ENCODE measurements at places on chromosomes 13 and 19.
A peak's percentile ranks its signal among the peaks of the same experiment; 100 is the strongest.

GRCh38 chr19:42421591-42422031, 5.6 kb downstream of the LIPE start:
- DNase-seq, result no peak

DNA sequence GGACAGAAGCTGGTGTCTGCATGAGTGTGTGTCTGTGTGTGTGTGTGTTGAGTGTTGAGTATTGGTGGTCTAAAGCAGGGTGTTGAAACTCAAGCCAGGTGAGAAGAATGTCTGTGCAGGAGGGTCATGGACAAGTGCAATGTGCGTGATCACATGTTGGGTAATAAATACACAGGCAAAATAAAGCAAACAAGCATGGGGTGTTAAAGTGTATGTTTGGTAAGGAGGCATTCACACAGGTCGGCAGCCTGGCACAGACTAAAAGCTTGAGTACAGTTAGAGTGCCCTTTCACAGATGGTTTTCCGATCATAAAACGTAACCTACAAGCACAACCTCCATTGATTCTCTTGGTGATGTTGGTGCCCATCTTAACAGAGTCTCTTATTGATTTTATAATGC, 476.9 kb upstream of the KLHL1 start:
- DNase-seq, result no peak

DNA sequence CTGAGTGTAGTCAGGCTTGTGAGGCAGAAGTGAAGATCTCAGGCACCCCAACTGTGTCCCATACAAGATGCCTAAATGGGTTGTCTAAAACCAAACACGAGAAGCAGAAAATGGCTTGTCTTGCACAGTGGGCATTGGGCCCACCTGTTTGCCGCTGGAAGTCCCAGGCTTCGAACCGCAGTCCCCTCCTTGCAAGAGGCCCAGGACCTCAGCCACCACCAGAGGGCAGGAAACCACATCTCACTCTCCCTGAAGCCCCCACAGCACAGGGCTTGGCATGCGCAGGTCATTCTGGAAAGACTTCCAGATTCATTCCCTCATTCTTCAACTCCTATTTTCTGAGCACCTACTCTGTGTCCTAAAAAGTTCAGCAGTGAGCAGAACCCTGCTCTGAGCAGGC, 973.7 kb downstream of the UQCRFS1 start:
- DNase-seq, result no peak

- DNase-seq, result no peak
Observed at GRCh38 chr19:39052243-39052746, 19.9 kb upstream of the FBXO27 start.

DNA sequence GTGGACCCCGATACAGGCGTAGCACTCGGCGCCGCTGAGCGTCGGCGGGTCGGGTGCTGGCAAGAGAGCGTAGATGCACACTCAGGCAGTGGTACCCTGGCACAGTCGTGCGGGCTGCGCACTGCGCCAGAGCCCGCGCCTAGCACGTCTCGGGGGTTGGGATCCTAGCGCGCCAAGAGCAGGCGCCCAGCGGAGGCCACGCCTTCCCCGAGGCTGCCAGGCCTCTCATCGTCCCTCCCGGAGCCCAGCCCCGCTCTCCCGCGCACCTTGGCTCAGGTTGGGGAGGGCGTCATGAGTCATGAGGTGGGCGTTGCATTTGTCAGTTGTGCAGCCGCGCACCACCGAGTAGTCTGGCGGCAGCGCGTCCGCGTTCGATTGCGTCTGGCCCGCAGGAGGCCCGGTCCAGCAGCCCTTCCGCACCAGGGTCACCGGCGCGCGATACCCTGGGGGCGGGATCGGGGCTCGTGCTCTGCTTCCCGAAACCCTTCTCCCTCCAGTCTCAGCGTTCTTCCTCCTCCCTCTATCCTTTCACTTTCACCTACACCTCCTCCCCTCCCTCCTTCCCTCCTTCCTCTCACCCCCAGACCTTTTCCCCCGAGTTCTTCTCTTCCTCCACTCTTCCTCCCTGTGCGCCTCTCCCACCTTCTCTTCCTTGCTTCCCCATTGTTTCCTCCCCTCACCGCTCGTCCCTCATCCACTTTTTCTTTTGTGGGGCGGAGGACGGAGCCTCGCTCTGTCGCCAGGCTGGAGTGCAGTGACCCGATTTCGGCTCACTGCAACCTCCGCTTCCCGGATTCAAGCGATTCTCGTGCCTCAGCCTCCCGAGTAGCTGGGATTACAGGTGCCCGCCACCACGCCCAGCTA, 3.5 kb downstream of the LYPD5 start:
- DNase-seq, result no peak

DNA sequence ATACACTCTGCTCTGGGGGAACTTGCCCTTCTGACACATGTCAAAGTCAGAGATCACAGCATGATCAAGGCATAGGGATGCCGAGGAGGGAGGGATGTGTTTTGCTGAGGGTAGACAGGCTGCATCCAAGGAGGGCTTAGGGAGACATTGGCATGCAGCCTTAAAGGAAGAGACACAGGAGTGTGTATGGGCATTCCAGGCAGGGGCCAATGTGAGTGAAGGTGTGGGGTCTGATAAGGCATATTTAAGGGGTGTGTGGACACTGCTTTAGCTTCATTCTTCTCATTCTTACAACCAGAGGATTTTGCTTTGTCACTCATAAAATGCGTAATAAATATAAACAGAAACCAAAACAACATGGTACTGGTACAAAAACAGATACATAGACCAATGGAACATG, 193.4 kb downstream of the RGCC start:
- no peak for DNase-seq

- no peak for DNase-seq
Observed at GRCh38 chr19:51765086-51765485, 4.1 kb downstream of the FPR2 start.

DNA sequence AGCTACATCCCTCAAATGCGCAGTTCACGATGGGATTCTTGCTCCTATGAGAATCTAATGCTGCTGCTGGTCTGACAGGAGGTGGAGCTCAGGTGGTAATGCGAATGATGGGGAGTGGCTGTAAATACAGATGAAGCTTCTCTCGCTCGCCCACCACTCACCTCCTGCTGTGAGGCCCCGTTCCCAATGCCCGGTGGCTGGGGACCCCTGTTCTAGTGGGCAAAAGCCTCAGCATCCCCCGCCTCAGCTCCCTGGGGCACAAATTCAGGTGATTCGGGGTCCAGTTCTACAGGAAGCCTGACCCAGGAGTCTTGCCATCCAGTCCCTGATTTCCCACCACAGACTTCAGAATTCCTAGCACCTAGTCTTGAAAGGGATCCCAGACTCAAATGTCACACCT, 3.7 kb downstream of the RETN start:
- no peak for DNase-seq

DNA sequence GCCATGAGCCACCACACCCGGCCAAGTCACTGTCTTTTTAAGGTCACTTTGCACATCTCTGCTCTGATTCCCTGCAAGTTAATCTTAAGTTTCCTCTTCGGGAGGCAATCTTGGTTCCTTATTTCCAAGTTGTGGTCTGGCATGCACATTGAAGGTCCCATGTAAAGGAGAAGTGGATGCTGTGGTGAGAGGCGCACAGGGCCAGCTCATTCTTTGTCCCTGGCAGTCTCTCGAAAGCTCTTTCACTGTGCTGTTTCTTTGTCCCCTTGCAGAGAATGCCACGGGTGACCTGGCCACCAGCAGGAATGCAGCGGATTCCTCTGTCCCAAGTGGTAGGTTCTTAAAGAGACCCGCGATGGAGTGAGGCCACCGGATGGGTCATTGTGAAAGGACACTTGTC, 16.4 kb upstream of the C19orf33 start:
- no peak for DNase-seq

GRCh38 chr13:66995203-66995611, 234.9 kb downstream of the PCDH9 start:
- no peak for DNase-seq

DNA sequence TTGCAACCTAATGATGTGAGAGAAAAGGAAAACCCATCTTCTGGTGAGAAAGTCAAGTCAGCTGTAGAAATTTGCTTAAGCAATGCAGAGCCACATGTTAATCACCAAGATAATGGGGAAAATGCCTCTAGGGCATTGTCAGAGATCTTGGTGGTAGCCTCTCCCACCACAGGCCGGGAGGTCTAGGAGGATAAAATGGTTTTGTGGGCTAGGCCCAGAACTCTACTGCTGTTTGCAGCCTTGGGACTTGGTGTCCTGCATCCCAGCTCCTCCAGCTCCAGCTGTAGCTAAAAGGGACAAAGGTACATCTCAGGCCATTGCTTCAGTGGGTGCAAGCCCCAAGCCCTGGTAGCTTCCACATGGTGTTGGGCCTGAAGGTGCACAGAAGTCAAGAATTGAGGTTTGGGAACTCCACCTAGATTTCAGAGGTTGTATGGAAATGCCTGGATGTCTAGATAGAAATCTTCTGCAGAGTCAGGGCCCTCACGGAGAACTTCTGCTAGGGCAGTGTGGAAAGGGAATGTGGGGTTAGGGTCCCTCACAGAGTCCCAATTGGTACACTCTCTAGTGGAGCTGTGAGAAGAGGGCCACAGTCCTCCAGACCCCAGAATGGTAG, 382.2 kb upstream of the KLHL1 start:
- no peak for DNase-seq

GRCh38 chr13:72204291-72204690, 337.3 kb upstream of the DACH1 start:
- DNase-seq, result peak; percentile 2

GRCh38 chr13:84655677-84656076, 773.4 kb upstream of the SLITRK1 start:
- no peak for DNase-seq

GRCh38 chr19:35119578-35120155, 4.0 kb downstream of the FXYD3 start:
- DNase-seq, result no peak

GRCh38 chr13:101397742-101398141, 18.6 kb downstream of the NALCN start:
- DNase-seq, result peak; percentile 95

- peak; percentile 20 for DNase-seq
Observed at GRCh38 chr13:31160857-31161556, 697 bp downstream of the HSPH1 start.

GRCh38 chr13:111666164-111666776, 345.8 kb downstream of the TEX29 start:
- DNase-seq, result no peak

DNA sequence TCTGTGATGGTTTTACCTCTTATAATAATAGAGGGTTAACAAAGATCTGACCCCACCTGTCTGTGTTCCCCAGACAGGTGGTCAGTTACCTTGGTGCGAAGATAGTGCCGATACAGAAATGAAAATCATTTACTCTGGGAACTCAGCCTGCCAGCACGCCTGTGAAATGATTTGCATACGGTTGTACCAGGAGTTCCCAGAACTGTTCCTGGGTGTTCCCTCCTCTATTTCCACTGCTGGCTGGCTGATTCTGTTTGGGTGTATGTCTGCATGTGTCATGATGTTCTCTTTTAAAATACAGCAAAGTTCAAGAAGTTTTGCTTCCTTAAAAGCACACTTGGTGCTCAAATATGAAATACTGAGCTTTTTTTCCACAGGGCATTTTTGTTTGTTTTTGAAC, 527.1 kb downstream of the FGF9 start:
- DNase-seq, result no peak

- no peak for DNase-seq
Observed at GRCh38 chr19:38918526-38918925, 6.5 kb upstream of the CCER2 start.

DNA sequence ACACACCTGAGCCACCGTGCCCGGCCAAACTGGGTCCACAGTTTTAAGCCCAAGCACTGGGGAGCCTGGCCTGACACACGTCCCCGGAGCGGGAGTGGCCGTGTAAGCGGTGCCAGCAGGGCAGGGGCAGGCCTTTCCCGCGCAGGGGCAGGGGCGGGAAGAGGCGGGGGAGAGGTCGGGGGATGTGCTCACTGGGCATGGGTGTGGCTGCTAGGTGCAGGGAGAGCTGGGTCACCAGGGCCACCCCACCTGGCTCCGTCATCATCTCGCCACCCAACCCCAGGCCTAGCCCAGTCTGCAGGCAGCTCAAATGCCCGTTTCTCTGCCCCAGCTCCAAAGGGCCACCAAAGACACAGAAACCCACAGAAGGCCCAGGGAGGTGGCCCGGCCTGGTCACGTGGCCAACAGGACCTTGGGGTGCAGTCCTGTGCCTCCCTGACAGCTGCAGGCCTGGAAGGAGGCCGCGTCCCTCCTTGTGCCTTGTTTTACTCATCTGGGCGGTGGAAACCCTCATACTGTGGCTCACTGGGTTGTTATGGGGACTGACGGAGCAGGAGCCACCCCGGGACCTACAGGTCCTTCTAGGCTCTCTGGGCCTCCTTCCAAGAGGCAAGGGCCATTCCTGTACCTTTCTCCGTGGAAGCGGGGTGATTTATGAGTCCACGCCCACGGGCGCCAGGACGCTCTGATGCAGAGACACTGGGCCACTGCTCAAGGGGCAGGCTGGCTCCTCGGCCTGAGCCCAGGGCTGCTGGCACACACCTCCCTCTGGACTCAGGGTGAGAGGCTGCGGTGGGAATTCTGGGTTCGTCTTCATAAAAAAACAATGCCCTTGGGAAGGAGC, 27.7 kb downstream of the MAP2K2 start:
- DNase-seq, result no peak

GRCh38 chr19:35901854-35902661, at the start of gene HCST:
HCST (plus strand) TSS chr19:35902529; CDS start chr19:35902594, 65 bp downstream.
- DNase-seq, result no peak

DNA sequence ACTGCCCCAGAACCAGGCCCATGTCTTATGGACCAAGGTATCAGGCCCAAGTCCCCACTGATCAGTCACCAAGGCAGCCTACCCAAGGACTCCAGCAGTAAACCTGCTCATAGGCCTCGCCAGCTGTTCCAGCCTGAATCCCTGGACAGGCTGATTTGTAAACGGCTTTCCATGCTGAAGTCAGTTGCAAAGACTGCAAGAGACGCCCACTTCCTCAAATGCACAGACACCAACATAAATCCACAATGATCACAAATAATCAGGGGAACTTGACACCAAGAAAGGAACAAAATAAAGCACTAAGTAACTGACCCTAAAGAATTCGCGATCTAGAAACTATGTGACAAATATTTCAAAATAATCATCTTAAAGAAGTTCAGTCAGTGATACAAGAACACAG, 75.2 kb downstream of the RXFP2 start:
- DNase-seq, result no peak

- no peak for DNase-seq
Observed at GRCh38 chr13:27962982-27963381, 6.1 kb downstream of the CDX2 start.

DNA sequence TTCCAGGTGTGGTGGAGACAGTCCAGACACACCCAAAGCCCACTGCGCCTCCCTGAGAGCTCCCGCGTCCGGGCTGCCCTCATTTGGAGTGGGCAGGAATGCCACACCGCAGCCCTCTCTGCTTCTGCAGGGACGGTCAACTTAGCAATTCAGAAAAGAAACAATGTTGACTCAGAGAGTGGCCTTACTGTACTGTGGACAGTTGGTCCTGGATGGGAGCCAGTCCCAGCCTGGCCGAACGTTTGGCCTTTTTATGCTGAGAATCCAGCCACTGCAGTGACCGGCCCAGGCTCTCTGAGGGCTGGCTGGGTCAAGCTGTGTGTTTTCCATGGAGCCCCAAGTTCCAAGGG, 7.2 kb downstream of the GAS6 start:
- DNase-seq, result no peak

- peak; percentile 26 for DNase-seq
Observed at GRCh38 chr19:13952931-13953531, 722 bp downstream of the DCAF15 start.

All from SW 1271 (cell line).